OCI-LY7 (cell line): ENCODE measurements at places on chromosomes 2 and 18. TPM values are rescaled to one million over a fixed set of nuclear protein-coding genes. Genes with fewer than 3 reads are reported as not detected.

DNA sequence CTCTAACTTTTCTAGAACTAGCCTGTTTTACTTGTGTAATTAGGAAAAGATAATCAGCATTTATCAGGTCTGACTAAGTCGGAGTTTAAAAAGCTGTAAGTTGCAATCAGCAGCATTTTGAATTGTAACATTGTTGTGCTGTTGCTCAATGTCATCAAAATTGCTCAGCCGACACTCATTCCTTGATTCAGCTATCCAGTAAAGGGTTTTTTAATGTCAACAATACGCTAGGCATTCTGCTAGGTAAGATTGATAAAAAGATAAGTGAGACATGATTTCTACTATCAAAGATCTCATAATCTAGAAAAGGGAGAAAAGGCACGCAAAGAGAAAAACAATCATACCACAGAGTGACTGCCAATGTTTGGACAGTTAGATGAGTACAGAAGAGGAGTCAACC is 327.1 kb upstream of the CDH2 start:
- no peak for DNase-seq

DNA sequence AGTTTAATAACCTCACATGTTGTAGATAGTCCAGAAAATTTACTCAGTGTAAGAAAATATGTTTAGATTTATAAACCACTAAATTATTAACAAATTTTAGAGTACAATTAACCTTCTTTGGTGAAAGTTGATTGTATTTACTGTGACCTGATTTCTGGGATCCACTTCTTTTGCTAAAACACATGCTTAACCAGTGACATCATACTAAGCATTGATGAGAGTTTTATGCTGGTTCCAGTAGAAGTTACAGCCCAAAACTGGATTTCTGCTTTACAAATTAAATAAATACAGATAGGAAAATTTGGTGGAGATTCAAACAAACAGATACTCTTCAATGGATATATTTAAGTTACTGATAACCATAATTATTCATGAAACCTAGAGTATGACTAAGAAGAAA is 40.9 kb downstream of the RBBP8 start:
- no peak for DNase-seq

- no peak for DNase-seq
Observed at GRCh38 chr2:96402591-96402990, 67.0 kb downstream of the NCAPH start.

GRCh38 chr18:72986103-72986502 is 118.3 kb upstream of the NETO1 start:
- DNase-seq, result no peak

DNA sequence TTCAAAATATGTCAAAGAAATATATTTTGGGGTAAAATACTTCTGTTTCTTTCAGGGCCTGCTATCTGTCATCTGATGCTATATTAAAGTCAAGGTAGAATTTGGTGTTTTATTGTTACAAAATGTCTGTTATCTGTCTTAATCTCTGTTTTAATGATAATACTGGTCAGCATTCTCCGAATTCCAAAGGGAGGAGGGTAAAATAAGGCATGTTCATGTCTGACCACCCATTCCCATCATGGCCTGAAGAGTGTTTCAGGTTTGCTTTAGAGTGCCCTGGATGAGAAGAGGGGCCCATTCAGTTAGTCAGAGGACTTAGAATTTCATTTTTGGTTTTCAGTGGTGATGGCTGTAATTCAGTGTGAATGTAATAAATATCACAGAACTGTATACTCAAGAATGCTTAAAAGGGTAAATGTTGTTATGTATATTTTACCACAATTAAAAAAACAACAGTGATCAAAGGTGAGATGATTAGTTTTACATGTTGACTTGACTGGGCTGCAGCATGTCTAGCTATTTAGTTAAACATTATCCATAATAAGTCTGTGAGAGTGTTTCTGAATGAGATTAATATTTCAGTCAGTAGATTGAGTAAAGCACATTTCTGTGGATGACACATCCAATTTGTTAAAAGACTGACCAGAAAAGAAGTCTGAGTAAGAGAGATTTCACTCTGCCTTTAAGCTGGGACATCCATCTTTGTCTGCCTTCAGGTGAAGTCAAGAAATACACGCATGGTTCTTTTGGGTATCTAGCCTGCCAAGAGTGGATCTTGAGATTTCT is 467.9 kb upstream of the SYT4 start:
- DNase-seq, result no peak

- DNase-seq, result no peak
Observed at GRCh38 chr2:111951486-111951885, 53.1 kb downstream of the MERTK start.

- peak; percentile 38 for DNase-seq
Observed at GRCh38 chr2:130836501-130837174, at the start of gene ARHGEF4. ARHGEF4 (plus strand) TSS chr2:130836914; CDS start chr2:130836954, 40 bp downstream.

Gene TOGARAM2
- not detected in 2 replicates for total RNA-seq

GRCh38 chr2:419687-420317 is 131.9 kb upstream of the ALKAL2 start:
- DNase-seq, result no peak

DNA sequence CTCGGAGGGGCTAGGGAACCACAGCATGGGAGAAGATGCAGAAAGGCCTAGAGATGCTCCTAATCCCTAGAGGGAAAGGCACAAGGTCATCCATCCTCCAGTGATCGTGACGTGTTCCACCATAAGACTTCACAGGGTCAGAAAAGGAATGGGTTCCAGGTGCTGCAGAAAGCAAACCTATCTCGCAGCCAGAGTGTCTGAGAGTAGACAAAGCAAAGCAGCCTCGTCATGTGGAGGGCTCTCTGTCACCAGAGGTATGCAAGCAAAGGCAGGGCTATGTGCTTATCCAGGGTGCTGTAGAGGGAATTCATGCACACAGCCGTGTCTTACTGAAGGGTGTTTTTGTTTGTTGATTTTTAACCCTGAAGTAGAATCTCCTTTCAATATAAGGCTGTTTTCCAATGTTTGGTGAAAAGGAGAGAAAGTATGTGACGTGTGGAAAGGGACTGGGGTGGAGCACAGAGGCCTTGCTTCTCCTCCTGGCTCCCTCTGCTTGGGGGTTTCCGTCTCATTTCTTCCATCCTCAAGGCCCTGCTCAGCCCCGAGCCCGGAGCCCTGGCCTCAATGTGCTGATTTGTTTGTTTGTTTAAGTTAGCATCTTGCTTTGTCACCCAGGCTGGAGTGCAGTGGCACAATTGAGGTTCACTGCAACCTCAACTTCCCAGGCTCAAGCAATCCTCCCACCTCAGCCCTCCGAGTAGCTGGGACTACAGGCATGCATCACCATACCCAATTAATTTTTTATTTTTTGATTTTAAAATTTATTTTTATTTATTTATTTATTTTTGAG is 3.0 kb downstream of the GPR55 start:
- no peak for DNase-seq

Gene KCNS3
- not detected in 2 replicates for total RNA-seq

Gene SKOR2
- total RNA-seq, result not detected in 2 replicates

- DNase-seq, result peak; percentile 40
Observed at GRCh38 chr2:48600204-48600813, 17.3 kb upstream of the GTF2A1L start.

Gene TGFBRAP1
- total RNA-seq, result 20.5 and 22.2 TPM in 2 replicates

DNA sequence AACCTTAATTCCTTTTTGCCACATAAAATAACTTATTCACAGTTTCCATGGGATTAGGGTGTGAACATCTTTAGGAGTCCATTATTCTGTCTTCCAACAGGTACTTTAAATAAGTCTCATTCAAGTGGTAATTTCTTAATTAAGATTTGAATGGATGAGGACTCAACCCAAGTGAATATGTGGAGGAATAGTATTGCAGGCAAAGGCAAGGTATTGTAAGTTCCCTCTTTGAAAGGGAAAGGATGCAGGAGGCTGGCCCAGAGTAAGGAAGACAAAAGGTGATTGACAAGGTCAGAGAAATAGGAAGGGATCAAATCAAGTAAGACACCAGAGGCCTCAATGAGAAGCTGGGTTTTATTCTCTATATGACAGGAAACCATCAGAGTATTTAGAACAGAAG is 238.2 kb upstream of the RBMS1 start:
- DNase-seq, result no peak

- no peak for DNase-seq
Observed at GRCh38 chr2:230221493-230221892, 1.7 kb upstream of the SP110 start.

Gene LYPD6
- total RNA-seq, result not detected in 2 replicates

Gene SPATA3
- total RNA-seq, result not detected in 2 replicates

GRCh38 chr18:22838639-22839277 is 94.4 kb upstream of the RBBP8 start:
- DNase-seq, result no peak

Gene PRKCE
- 42.1 and 50.2 TPM in 2 replicates for total RNA-seq

Gene TMEM163
- 0.31 and 0.51 TPM in 2 replicates for total RNA-seq

Gene ABCB11
- total RNA-seq, result 0.04 TPM in 1 of 2 replicates, not detected in the other

GRCh38 chr2:212441821-212442220 is 96.8 kb downstream of the ERBB4 start:
- no peak for DNase-seq

DNA sequence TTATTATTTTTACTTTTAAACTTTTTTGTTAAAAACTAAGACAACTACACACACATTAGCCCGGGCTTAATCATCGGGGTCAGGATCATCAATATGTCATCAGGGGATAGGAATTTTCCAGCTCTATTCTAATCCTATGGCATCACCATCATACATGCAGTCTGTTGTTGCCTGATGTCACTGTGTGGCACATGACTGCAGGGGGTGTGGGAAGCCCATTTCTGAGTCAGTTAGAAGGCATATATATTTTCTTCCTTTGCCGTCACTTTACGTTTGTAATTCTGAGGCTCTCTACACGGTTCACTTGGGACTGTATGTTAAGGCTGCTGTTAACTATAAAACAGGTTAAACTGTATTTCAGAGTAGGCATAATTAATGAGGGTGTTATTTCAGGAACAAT is 144.4 kb upstream of the ITGA6 start:
- no peak for DNase-seq

DNA sequence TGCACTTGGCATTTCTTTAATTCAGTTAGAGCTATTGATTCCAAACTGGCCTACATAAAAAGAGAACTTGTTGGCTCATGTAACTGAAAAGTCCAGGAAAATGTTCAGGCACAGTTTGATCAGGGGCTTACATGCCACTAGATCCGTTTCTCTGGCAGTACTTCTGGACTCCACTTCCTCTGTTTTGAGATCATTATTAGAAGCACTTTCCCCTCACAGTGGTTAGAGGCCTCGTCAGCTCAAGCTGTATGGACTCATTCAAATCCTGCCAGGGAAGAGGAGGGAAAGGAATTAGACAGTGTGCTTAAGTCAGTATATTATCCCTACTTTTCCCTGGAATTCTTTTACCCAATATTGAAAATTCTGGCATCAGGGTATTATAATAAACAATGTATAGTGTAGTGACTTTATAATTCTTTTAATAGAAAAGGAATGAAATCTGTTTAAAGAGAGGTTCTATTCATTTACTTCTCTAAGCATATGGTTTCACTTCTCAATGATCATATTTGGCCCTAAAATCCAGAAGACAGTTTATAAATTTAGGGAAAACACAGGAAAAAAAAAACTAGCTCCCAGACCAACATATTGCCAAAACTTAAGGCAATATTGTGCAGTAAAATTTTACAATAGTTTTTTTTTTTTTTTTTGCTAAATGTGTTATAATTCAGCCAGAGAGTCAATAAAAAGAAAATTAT is 92.0 kb downstream of the ARMC9 start:
- DNase-seq, result no peak

DNA sequence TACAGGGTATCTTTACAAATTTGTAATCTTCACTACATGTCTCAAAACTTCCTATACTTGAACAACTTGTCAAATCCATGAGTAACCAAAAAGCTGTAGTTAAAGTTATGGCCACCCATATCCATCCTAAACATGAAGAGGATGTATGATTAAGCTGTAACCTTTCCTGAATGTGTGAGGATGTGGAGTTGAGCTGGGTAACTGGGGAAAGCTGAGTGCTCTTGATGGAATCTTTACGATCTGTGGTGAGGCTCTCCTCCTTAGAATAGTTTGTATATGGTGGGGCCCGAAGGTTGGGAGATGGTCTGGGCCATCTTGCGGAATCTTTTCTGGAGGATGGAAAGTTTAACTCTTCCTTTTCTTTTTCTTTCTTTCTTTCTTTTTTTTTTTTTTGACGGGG is 29.4 kb downstream of the DPP4 start:
- DNase-seq, result no peak

- peak; percentile 68 for DNase-seq
Observed at GRCh38 chr2:17752246-17752645, 1.4 kb downstream of the SMC6 start.

Gene MYOM1
- total RNA-seq, result 2.3 and 2.4 TPM in 2 replicates

- DNase-seq, result no peak
Observed at GRCh38 chr2:78908973-78909372, 116.5 kb upstream of the REG3G start.

DNA sequence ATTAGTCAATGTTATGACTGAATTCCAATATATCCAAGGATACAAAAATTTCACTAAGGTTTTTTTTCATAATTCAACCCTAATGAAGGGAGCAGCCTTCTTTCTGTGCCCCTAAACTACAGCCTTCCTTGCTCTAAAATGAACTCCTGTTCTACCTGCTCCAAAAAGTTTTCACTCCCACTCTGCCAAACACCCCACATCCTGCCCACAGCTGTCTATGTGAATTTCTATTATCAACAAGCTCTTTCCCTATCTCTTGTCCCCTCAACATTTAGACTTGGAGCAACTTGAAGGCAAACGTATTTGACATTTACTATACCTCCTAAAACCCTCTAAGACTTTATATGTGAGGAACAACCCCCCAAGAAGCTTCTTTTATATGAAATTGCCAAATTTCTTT is 2.5 kb downstream of the STAT4 start:
- DNase-seq, result no peak

DNA sequence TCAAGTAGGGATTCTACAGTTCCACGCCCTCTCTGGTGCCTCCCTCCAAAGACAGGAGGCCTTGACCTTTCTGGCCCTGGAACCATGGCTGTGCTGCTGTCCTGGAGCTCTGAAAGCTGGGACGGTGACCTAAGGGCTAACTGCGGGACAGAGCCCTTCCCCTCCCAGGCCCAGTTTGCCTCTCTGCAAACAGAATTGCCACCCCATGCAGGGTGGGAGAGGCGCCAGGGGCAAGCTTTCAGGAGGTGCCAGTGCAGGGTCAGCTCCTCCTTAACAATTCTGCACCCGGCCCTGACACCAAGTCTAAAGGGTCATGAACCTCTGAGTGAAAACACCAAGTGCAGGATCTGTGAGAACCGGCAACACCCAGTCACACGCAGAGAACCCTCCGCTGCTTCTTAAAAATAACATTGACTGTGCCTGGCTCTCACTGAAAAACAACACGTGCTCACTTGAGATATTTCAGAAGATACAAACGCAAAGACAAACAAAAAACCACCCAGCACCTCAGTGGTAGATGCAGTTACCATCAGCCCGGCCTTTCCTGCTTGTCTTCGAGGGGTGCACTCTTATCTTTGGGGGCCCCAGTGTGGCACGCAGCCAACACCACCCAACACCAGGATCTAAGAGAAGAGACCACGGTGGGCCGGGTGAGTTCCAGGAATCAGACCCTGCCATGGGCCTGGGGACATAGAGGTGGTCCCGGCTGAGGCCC is 1.1 kb upstream of the SNED1 start:
- no peak for DNase-seq
